CMK (cell line): ENCODE measurements at places on chromosomes 1 and 21.

GRCh38 chr1:166377896-166378295 lies 211.1 kb upstream of the FAM78B start:
- no peak for DNase-seq

GRCh38 chr1:170657275-170657853 lies 6.6 kb upstream of the PRRX1 start:
- DNase-seq = no peak

DNA sequence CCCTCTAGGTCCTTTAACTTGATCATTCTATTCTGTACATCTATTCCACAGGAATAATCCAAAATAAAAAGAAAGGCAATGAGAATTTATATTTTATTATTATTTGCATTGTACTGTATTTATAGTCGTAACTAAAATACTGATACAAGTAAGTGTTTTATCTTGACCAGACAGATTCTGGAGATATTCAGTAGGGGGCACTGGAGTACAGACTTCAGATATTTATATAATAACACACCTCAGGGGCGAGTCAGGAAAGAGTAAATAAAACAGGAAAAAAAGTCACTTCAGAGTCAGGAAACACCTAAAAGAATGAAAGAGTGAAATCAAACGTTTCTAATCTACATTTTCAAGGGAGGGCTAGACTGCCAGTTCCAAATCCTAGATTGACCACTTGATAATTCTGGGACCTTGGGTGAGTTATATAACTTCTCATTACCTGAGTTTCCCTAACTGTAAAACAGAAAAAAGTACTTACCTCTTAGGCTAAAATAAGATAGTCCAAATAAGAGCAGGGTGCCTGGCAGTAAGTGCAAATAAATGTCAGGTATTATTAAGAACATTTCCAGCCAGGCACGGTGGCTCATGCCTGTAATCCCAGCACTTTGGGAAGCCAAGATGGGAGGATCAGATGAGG lies 31.1 kb upstream of the MTF1 start:
- DNase-seq = no peak

- DNase-seq = peak; percentile 76
These were observed 30.3 kb upstream of the RLF start for GRCh38 chr1:40130892-40131291.

DNA sequence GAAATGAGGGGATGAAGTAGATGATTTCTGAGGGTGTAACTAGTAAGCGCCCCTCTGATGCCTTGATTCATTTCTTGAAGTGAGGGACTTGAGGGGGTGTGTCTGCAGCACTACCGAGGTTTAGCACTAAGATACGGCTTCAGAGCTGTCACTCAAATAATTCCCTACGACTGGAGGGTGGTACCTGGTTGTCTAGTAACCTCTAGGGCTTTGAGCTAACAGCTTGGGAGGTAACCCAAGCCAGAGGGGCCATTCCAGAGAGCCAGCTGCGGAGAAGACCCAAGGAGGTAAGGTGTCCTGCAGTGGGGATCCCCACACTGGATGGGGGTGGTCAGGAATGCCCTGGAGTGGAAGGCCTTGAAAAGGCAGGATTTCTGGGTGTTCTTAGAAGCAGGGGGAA lies at the start of gene TTC24:
Gene TTC24 (plus strand): TSS at position 252 of the 400 bp plus-strand sequence. CDS start 1,642 bp downstream, outside the sequence.
- DNase-seq = no peak

GRCh38 chr21:27291006-27291405 lies 324.1 kb upstream of the ADAMTS5 start:
- DNase-seq = no peak

- peak; percentile 71 for DNase-seq
These were observed 78.9 kb downstream of the SLC66A1 start for GRCh38 chr1:19390901-19391595.

- DNase-seq = no peak
These were observed 16.9 kb downstream of the SLC35A3 start for GRCh38 chr1:99986656-99987225.

GRCh38 chr1:151311011-151311410 lies 16.2 kb downstream of the PI4KB start:
- DNase-seq = no peak

- DNase-seq = no peak
These were observed 60.1 kb upstream of the NEK2 start for GRCh38 chr1:211735208-211736170.

- DNase-seq = no peak
These were observed 44.9 kb downstream of the NUAK2 start for GRCh38 chr1:205276689-205277065.

DNA sequence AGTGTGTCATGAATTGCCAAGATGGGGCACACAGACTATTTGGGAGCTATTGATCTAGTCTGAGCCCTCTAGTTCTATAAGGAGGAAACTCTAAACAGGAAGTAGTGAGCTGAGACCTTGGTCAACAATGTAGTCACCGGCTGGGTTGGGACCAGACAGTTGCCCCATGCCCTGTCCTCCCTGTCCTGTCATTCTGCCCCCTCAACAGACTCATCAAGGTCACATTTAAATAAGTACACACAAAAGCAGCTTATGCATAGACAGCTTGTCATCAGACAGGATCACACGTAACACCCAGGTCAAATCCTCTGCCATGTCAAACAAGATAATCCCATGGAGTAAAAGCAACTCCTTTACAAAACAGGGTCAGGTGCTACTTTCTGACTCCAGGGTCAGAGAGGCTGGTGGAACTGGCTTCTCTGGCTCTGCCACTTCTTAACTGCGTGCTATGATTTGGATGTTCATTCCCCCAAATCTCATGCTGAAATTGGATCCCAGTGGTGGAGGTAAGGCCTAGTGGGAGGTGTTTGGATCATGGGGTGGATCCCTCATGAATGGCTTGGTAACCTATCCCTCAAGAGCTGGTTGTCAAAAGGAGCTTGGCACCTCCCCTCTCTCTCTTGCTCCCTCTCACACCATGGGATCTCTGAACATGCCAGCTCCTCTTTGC lies 128.9 kb downstream of the HIVEP3 start:
- DNase-seq = no peak

DNA sequence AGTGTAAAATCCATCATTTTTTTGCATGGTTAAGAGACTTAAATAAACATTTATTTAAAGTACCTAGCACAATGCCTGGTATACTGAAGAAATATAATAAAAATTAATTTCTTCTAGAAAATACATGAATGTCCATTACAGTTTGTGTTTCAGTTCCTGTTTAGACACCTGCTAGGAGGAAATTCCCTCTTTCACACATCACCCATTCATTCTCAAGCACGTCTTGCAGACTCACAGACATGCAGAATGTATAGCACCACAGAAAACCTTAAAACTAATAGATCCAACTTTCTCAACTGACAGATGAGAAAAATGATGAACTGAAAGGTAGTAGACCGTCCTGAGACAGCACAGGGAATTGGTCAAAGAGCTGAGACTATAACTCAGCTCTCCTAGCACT lies 172.2 kb upstream of the C8B start:
- DNase-seq = no peak

DNA sequence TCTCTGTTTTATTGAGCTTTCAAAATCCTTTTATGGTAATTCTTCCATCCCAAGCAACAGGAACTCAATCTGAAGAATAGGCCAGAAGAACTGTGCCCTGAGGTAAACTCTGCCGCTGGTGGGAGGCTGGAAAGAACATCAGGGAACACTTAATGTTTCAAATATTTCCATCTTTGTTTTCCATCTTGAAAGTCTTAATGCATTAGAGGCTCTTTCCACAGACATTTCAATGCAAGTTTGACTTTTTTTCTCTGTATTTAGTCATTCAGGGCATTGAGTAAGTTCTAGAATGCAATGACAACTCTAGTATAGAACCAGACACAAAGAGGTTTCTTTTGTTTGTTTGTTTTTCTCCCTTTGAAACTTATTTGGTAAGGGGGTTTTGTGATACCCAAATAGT lies 61.5 kb downstream of the KIAA0040 start:
- DNase-seq = no peak

GRCh38 chr1:22275626-22276395 lies 132.9 kb upstream of the WNT4 start:
- peak; percentile 27 for DNase-seq

GRCh38 chr1:67830226-67830625 lies 3.0 kb downstream of the GNG12 start:
- DNase-seq = no peak

DNA sequence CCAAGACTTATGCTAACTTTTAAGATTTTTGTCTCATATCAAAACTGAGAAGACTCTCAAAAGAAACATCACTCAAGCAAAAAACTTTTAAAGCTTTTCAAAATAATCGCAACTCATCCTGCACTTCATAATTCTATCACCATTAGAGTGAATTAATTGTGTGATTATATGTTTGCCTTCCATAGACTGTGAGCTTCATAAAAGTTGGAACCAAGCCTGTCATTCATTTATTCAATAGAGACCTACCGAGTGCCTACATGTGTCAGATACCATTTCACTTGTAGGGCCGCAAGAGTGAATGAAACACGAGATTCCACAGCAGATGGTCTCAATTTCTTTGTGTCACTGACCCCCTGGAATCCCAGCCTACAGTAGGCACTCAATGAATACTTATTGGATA lies 106.4 kb downstream of the RHOU start:
- no peak for DNase-seq

DNA sequence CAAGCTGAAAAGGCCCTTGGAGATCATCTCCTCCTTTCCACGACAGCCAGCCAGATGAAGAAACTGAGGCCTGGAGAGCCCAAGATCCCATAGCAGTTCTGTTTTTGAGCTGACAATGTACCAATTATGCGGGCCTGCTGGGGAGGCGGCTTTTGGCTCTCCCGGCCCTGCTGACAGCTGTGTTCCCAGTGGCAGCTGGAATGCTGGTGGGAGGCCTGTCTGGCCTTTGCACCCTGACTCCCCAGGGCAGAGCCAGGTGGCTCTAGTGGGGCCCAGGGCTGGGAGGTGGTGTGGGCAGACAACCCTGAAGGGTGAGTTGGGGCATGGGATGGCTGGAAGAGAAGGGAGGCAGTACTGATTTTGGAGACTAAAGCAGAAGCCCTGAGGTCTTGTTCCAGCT lies 30.7 kb upstream of the WASF2 start:
- DNase-seq = no peak

DNA sequence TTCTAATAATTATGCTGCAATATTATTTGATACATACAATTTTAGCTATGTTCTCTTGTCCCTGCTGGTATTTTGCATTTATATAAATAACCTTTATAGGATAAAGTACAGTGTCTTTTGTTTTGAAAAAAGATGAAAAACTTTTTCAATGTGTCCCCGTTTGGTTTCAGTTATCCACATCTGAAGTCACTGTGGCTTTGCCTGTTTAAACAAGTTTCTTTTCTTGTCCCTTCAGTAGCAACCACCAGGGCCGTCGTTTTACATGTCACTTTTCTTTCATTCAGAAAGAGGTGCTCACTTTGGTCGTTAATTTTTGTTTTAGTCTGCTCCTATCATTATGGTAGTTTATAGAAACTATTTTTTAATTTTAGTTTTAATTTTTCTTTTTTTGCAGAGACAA lies 41.4 kb downstream of the RABGAP1L start:
- DNase-seq = no peak

DNA sequence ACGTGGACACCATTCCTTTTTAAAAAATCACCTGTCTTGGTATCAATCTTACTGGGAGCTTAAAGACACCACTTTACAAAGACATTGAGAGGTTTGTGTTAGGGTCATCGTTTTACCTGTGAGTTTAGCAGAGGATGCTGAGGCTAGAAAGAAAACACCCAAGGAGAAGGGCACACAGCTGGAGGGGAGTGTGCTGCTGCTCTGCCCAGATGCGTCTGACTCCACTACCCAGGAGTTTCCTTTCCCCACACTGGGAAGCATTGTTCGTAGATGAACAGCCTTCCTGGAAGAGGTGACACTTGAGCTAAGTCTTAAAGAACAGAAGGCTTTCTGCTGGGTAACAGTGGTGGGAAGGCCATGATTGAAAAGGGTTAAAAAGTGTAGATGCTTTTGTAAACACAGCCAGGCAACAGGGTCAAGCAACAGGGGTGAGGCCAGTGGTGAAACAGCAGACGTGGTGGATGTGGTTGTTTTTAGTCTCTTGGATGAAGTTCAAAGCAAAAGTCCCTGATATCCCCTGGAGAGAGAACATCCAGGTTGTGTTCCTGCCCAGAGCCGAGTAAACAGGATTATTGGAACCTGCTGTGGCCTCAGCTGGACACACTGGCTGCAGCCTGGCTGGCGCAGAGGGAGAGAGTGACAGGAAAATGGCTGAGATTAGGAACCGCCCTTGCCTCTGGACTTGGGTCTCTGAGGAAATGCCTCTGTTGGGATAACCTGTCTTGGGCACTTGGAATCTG lies 198.6 kb upstream of the JUN start:
- DNase-seq = no peak

DNA sequence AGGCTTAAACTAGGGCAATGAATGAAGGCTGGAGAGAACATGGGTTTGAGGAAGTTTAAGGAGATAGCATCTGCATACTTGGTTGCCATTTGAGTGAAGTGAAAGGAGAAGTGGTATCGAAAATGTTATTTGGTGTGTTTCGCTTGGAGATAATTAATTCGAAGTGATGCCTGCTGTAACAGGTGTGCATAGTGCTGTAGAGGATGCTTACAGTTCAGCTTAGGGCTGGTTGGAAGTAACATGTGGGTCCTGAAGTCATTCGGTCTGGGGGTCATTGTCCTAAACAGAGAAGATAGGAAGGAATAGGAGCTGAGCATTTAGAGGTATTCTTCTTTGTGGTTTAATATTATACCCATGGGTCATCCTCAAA lies 301 bp upstream of the NUDT17 start:
- no peak for DNase-seq

DNA sequence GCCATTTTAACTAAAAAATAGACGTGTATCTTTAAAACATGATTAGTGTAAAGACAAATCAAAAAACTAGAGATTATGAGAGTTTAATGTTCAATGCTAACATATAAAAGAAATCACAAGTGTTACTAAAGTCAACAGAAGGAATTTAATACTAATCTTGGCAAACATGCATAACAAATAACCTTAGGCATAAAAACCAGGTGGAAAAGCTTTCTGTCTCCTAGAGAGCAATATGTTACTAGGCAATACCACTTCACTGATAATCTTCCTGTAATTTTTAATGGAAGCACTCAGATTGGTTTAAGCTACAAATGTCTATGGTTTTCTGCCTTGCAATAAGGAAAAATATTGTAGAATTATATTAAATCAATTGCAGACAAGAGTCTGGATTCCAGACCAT lies 121.9 kb downstream of the NME7 start:
- no peak for DNase-seq

DNA sequence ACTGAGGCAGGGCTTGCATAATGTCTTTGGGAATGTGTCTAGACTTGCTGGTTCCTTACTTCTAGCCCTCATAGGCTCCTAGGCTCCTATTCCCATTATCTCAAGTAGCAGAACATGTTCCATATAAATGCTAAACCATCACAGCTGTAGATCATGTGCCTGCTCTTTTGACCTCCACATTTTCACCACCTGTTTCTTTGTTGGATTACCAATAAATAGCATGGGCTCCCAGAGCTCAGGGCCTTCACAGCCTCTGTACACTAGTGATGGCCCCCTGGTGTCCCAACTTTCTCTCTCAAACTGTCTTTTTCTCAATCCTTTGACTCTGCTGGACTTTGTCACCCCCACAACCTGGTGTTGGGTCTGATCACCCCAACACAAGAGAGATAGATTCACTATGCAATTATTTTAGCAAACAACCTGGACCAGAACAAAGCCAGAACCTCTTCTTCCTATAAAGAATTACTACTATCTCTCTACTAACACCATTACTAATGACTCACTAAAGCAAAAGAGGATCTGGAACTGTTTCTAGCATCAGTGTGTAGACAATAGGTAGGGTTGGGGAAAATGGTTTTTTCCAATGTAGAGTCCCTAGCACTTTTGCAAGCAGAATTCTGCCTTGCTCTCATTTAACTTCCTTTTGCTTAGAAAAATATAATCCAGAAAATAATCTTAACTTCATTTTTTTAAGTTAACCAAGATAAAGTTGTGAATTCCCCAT lies 51.7 kb downstream of the WLS start:
- no peak for DNase-seq
